ENCODE measurements at places on chromosomes 6 and 20. TPM values are rescaled to one million over a fixed set of nuclear protein-coding genes. Genes with fewer than 3 reads are reported as not detected.

Gene RSPH9
- total RNA-seq = not detected

- DNase-seq = no peak
Observed at GRCh38 chr6:56808871-56809359, 146.0 kb upstream of the BEND6 start.

DNA sequence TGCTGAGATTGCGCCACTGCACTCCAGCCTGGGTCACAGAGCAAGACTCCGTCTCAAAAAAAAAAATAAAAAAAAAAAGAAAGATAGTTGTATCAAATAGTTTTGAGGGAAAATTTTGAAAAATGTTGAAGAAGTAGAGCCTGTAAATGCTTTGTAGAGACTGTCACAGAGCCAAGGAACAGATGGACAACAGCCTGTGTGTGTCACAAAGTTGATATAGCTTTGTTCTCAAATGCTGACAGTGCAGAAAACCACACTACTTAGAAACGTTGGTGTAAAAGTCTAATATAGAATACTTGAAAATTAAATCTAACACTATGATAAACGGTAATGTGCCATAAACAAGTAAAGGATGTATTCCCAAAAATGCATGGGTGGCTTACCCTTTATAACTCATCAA lies 25.4 kb downstream of the PTK7 start:
- DNase-seq = no peak

GRCh38 chr20:43969028-43969447 lies 54.4 kb downstream of the TOX2 start:
- no peak for DNase-seq

Gene WFDC12
- total RNA-seq = not detected

- DNase-seq = no peak
Observed at GRCh38 chr6:121733234-121733633, 297.8 kb downstream of the GJA1 start.

GRCh38 chr6:15512126-15512525 lies 150.7 kb downstream of the DTNBP1 start:
- DNase-seq = no peak

Measured in activated CD4-positive, alpha-beta memory T cell treated with anti-CD3 and anti-CD28 coated beads for 36 hours (primary cell).